ENCODE measurements at places on chromosomes 2 and 18.

DNA sequence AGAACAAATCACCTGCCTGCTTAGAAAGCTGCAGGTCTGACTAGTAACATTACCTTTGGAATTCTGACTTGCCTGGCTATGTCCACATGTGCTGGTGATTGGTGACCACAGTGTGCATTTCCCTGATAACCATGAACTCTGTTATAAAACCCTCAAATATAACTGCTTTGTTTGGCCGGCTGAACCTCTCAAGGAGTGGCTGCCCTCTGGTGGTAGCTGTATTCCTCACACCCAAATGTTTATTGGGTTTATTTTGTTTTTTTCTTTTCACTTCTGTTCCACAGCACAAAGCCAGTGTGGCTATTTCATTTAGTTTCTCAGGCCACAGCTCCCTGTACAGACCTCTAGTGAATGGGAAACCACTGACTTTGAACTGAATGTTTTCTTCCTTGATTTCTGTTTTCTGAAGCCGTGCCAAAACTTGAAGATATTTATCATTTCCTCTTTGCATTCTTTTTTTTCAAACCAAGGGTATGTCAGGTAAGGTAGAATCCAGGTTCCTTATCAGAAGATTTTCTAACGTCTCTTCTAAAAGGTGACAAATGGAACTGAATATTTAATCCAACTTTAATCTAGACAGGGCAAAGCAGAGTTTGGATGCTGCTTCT lies 549.0 kb upstream of the VRK2 start:
- peak; percentile 72 for DNase-seq

GRCh38 chr2:101754618-101755017 lies 57.1 kb downstream of the MAP4K4 start:
- DNase-seq, result no peak

- DNase-seq, result no peak
These were observed 8.1 kb upstream of the ZNF236 start for GRCh38 chr18:76814256-76814655.

DNA sequence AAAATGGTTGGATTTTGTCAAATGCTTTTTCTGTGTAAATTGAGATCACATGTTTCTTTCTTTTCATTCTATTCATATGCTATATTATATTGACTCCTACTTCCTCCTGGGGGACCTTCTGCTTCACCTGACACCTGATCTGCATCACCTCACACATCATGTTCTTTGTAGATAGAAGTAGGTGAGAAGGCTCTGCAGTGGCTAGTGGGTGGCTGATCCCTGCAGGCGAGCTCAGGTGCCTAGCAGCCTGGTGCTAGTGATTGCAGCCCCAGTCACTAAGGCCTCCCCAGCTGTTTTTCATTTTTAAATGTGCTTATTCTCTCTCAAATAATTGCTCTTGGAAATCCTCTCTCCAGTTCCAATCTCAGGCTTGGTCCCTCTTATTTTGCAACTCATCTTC lies 33.6 kb downstream of the MC4R start:
- no peak for DNase-seq

GRCh38 chr2:177881008-177881747 lies 191.4 kb downstream of the PDE11A start:
- no peak for DNase-seq

DNA sequence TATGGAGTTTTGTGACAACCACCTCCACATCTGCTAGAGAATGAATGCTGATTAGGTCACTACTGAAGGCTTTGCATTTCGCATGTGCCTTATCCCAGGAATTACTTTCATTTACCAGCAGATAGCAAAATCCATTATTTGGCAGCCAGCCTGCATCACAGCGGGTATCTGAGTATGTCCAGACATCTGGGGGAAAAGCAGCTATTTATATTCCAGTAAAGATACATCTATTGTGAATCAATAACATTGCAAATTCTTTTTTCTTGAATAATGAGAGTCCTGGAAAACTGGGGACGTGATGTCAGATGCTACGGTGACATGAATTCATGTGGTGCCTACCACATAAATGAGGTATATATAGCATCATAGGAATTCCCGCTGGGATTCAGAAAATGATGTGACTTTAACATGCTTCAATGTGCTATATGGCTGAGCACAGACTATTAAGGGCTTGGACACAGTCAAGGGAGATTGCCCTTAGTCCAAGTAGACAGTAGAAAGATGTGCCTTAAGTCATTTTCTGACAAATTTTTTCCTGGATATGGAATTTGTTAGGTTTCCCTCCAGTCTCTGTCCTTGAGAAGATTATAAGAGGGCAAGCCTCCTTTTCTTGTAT lies 84.2 kb upstream of the CD302 start:
- no peak for DNase-seq

GRCh38 chr2:191478799-191479679 lies 198.9 kb upstream of the NABP1 start:
- DNase-seq, result no peak

DNA sequence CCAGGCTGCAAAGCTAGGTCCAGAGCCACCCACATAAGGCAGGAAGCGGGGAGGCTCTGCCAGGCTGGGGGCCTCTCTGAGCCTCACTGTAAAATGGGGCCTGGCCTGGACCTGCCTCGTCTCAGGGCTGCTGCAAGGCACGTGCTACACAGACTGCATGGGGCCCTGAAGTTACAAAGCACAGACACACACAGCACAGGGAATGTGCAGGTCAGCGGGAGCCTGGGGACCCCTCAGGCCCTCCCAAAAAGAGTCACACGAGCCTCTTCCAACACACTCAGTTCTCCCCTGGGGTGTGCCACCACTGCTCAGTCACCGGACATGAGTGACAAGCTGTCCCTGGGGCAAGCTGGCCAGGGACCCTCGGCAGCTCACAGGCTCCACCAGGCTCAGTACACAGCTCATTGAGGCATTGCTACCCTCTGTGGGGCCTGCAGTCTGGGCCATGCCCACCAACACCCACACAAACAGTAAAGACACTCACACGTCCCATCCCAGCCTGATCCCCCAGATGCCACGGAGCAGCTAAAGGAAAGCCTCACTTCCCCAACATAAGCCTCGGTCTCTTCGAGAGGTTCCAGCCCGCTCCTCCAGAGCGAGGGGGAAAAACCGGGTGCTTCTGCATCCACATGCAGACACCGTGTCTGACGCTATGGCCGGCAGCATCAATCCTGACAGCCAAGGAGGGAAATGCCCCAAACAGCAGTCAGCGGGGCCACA lies 33.7 kb downstream of the BOK start:
- no peak for DNase-seq

GRCh38 chr2:11279398-11279797 lies 65.0 kb downstream of the ROCK2 start:
- no peak for DNase-seq

GRCh38 chr18:79567481-79568147 lies 112.0 kb upstream of the CTDP1 start:
- no peak for DNase-seq

- DNase-seq, result no peak
These were observed 118.4 kb downstream of the FAM124B start for GRCh38 chr2:224283466-224283965.

GRCh38 chr2:117232305-117232704 lies 582.2 kb upstream of the DDX18 start:
- peak; percentile 80 for DNase-seq

GRCh38 chr2:18830962-18831361 lies 241.6 kb upstream of the NT5C1B start:
- no peak for DNase-seq

Measured in AML-193 (cell line).